AG09309 (cell line): ENCODE measurements at places on chromosomes 5 and 9.
A peak's percentile ranks its signal among the peaks of the same experiment; 100 is the strongest.

- no peak for DNase-seq
Measured at GRCh38 chr5:43190755-43191603, 1.0 kb upstream of the NIM1K start.

GRCh38 chr5:14557203-14557770 lies 24.3 kb upstream of the OTULINL start:
- DNase-seq = no peak

DNA sequence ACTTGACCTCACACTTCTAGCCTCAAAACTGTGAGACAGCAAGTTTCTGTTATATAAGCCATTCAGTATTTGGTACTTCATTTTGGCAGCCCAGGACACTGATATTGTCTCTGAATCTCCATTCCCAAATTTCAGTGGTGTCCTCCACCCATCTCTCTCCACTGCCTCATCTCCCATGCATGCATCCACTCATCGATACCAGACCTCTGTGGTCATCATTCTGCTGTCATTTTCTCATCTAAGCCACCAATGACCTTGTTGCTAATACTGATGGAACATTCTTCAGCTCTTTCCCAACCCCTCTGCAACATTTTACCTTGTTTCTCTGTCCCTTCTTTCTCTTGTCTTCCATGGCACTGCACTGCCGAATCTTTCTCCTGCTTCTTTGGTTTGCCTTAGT lies 221.8 kb downstream of the SNX18 start:
- no peak for DNase-seq

GRCh38 chr9:83219154-83219923 lies 156.4 kb upstream of the RASEF start:
- DNase-seq = no peak

GRCh38 chr5:91898898-91899297 lies 515.8 kb upstream of the ARRDC3 start:
- DNase-seq = no peak

DNA sequence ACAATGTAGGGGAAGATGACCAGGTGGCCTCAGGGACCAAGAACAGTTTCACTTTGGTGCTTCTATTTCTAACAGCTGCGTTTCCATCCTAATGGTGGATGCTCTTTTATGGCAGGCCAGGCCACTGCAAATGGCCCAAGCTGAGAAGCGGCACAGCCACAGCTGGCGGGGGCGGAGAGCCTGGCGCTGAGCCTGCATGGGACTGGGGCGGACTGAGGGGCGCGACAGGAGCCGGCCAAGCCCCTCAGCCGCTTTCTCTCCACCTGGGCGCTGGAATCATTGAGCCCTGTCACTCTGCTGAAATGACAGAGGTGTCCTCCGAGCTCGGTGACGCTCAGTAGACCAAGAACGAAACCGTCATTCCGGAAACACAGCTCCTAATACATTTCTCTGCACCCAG lies 317.3 kb upstream of the PDE4D start:
- no peak for DNase-seq

DNA sequence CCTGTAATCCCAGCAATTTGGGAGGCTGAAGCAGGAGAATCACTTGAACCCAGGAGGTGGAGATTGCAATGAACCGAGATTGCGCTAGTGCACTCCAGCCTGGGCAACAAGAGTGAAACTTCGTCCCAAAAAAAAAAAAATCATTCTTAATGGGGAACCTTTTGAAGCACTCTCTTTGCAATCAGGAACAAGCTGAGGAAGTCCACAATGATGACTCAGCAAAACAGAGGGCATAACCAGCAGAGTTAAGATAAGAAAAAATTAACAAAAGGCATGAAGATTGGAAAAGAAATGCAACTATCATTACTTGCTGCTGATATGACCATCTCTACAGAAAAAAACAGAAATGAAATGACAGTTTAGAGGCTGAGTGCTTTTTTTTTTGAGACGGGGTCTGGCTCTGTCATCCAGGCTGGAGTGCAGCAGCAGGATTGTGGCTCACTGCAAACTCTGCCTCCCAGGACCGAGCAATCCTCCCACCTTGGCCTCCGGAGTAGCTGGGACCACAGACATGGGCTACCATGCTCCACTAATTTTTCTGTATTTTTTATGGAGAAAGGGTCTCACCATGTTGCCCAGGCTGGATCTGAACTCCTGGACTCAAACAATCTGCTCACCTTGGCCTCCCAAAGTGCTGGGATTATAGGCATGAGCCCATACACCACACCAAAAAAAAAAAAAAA lies 88.0 kb downstream of the FNBP1 start:
- DNase-seq = no peak

DNA sequence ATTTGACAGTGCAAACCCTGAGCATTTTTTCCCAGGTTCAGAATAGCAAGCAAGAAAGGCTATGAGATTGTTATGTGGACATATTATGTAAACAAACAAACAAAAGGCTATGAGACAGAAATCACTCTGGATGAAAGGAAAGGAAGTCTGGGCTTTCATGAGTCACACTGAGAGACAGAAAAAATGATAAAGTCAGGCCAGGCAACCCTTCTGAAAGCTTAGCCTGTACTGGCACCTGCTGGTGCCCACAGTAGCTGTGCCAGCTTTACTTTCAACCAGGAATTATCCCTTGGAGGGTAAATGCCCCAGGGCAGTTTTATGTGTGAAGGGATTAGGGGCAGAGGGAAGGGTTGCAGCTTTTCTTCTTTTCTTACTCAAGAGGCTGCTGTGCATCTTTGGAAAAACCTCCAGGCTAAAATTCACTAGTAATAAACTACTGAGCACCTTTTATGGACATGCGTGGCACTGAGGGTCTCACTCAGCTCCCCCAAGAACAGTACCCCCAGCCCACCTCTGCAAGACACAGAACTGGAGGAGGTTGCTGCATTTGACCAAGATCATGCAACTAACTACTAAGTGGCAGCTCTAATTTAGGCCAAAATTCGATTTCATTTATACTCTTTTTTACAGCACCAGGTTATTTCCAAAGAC lies 41.7 kb downstream of the ACTL7B start:
- peak; percentile 20 for DNase-seq

GRCh38 chr9:114072184-114073140 lies 5.6 kb downstream of the AMBP start:
- no peak for DNase-seq

DNA sequence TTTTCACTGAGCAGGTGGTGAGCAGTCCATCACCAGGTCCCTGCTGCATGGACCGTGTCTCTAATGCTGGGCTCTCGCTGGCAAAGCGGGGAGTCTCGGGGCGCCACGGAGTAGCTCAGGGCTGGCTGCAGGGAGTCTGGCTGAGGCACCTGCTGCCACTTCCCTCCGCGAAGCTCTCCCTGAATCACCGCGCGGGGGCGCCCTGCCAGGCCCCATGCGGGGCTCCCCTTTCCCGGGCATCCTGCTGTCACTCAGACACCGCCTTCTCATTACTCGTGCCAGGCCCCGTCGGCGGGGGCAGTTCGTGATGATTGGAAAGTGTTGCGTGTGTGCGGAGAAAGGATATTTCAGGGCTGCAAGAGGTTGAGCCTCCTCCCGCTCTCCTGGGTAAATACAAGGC lies 335.8 kb downstream of the IRX2 start:
- no peak for DNase-seq

- no peak for DNase-seq
Measured at GRCh38 chr9:86043999-86044398, 55.4 kb downstream of the GOLM1 start.

- no peak for DNase-seq
Measured at GRCh38 chr5:16457853-16458252, 7.7 kb downstream of the ZNF622 start.

GRCh38 chr5:169906745-169907649 lies 73.3 kb downstream of the INSYN2B start:
- no peak for DNase-seq

GRCh38 chr9:126424511-126424910 lies 97.9 kb downstream of the MVB12B start:
- DNase-seq = no peak

DNA sequence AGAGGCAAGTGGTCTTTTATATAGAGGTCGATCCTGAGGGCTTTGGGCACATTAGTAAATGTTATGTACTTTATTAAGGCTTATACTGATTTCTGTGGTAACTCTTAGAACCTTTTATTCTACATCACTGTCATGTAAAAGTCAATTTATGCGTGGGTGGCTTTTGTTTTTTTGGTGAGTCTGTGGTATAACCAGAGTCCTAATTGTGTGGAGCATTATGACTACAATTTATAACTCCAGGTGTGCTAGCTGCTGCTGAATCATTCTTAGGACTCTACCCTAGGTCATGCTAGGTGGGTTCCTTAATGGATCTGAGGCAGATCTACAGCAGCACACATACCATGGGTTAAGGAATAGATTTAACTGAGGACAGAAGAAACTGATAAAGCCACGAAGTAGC lies 33.9 kb upstream of the KCNN2 start:
- no peak for DNase-seq
